ENCODE measurements at places on chromosomes 3 and 15.
A peak's percentile ranks its signal among the peaks of the same experiment; 100 is the strongest.

GRCh38 chr15:77840991-77841775 is 208.5 kb upstream of the LINGO1 start:
- H3K27me3 ChIP-seq, result no peaks in the 10 kb centered on the region
- H3K4me3 ChIP-seq, result no peak overlapping the region
- H3K36me3 ChIP-seq, result no peaks in the 10 kb centered on the region
- no peak overlapping the region for H3K27ac ChIP-seq

DNA sequence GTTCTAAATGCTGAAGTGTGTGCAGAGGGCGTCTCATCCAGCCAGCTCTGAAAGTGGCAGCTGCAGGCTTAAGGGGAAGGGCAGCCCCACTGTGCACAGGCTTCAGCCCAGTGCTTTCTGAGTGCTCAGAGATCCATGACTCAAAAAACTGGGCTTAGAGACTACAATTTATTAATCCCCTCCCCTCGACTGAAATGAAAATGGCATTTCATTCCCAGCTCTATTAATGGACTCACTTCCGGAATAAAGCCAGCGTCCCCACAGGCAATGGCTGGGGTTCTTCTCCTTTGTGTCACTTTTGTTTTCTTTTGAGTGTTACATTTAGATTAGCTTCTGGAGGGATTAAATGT is 55.5 kb upstream of the PLXNA1 start:
- H3K4me1 ChIP-seq, result peaks cover 10% of the 10 kb centered on the region
- H3K36me3 ChIP-seq, result no peaks in the 10 kb centered on the region
- H3K27ac ChIP-seq, result peak overlapping the region; percentile 52
- H3K4me3 ChIP-seq, result no peak overlapping the region
- DNase-seq, result peak; percentile 0
- no peaks in the 10 kb centered on the region for H3K27me3 ChIP-seq

DNA sequence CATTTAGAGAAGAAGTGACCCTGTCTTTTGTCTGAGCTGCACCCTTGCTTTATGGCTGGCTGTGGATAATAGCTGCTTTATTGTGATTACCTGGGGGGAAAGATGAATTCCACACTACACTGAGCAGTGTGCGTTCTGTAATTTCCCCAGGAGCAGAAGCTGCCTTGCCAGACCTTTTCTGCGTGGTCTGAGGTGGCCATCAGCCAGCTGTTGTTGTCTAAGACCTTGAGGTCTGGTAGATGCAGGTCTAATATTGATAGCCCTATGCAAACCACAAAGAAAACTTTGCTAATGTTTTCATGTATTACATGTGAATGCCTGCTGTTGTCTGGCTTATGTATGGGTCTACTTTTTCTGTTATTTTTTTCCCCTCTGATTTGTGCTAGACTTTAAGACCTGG is 144.6 kb downstream of the THSD4 start:
- no peak overlapping the region for H3K27ac ChIP-seq
- no peaks in the 10 kb centered on the region for H3K4me1 ChIP-seq
- H3K27me3 ChIP-seq, result no peaks in the 10 kb centered on the region
- H3K36me3 ChIP-seq, result peaks cover 12% of the 10 kb centered on the region

DNA sequence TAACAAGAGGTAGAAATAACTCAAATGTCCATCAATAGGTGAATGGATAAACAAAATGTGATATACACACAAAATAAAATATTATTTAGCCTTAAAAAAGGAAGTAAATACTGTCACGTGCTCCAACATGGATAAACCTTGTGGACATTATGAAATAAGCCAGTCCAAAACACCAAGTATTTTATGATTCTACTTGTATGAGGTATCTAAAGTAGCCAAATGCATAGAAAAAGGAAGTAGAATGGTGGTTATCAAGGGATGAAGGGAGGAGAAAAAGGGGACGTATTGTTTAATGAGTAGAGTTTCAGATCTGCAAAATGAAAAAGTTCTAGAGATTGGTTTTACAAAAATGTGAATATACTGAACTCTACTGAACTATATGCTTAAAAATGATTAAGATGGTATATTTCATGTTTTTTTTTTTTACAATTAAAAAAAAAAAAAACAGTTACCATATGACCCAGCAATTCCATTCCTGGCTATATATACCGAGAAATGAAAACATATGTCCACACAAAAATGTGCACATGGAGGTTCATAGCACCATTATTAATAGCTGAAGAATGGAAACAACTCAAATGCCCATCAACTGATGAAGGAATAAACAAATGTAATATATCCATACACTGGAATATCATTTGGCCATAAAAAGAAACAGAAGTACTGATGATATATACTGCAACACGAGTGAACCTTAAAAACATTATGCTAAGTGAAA is 29.1 kb upstream of the MAP6D1 start:
- no peaks in the 10 kb centered on the region for H3K27me3 ChIP-seq
- H3K27ac ChIP-seq, result no peak overlapping the region
- no peaks in the 10 kb centered on the region for H3K4me1 ChIP-seq
- H3K4me3 ChIP-seq, result no peak overlapping the region
- DNase-seq, result no peak

- no peaks in the 10 kb centered on the region for H3K36me3 ChIP-seq
- DNase-seq, result no peak
- no peak overlapping the region for H3K4me3 ChIP-seq
- H3K27me3 ChIP-seq, result no peaks in the 10 kb centered on the region
- no peak overlapping the region for H3K27ac ChIP-seq
- H3K4me1 ChIP-seq, result no peaks in the 10 kb centered on the region
Measured at GRCh38 chr3:10602769-10603768, 97.7 kb upstream of the ATP2B2 start.

- peaks cover 92% of the 10 kb centered on the region for H3K4me1 ChIP-seq
- no peak overlapping the region for H3K4me3 ChIP-seq
- no peak for DNase-seq
- H3K27me3 ChIP-seq, result no peaks in the 10 kb centered on the region
Measured at GRCh38 chr15:31340592-31340991, 14.0 kb downstream of the KLF13 start.

GRCh38 chr3:61789861-61790260 is 228.5 kb downstream of the PTPRG start:
- no peak overlapping the region for H3K4me3 ChIP-seq
- peak overlapping the region; percentile 9 for H3K27ac ChIP-seq
- no peaks in the 10 kb centered on the region for H3K36me3 ChIP-seq
- no peak for DNase-seq
- H3K4me1 ChIP-seq, result peaks cover 5% of the 10 kb centered on the region

DNA sequence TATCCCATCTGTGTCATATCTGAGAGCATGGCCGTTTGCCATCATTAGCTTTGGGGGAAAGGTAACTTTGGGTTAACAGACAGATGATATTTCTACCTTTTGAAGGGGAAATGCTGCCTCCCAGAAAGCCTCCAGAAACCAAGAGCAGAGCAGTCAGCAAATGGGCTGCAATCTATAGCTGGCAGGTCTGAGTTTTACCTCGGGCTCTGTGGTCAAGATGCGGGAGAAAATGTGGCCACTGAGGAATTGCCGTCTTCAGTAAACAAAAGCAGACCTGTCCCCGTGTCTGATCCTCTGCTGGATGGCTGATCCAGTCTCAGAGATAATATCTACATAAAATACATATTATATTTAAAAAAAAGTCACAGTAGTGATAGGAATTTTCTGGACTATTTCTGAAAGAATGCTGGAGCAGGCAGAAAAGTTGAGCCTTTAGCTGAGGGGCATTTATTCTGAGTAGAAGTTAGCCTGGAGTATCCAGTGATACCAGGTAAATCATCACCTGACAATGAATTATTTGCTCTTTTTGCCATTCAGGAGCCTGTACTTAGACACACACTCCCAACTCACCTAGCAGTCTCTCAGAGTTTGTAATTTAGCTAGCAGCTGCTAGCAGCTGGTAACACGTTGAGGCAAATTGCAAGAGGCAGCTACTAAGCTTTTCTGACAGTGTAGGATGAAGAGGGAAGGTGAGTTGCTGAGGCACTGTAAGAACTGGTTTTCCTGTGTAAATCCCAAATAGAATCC is 285.3 kb upstream of the RARB start:
- no peak overlapping the region for H3K27ac ChIP-seq
- no peaks in the 10 kb centered on the region for H3K27me3 ChIP-seq
- H3K36me3 ChIP-seq, result no peaks in the 10 kb centered on the region
- no peaks in the 10 kb centered on the region for H3K4me1 ChIP-seq

GRCh38 chr3:111863942-111864694 is 5.1 kb downstream of the PHLDB2 start:
- peak overlapping the region; percentile 99 for H3K27ac ChIP-seq
- no peaks in the 10 kb centered on the region for H3K27me3 ChIP-seq
- H3K4me1 ChIP-seq, result no peaks in the 10 kb centered on the region
- H3K4me3 ChIP-seq, result peak overlapping the region; percentile 81

- peak overlapping the region; percentile 68 for H3K27ac ChIP-seq
- H3K4me1 ChIP-seq, result peaks cover 37% of the 10 kb centered on the region
- H3K4me3 ChIP-seq, result no peak overlapping the region
- H3K27me3 ChIP-seq, result no peaks in the 10 kb centered on the region
- no peak for DNase-seq
- H3K36me3 ChIP-seq, result no peaks in the 10 kb centered on the region
Measured at GRCh38 chr15:85010071-85010385, 28.4 kb downstream of the PDE8A start.

GRCh38 chr3:126529585-126530170 is 5.7 kb downstream of the CHST13 start:
- peaks cover 3% of the 10 kb centered on the region for H3K4me1 ChIP-seq
- DNase-seq, result no peak
- H3K27ac ChIP-seq, result no peak overlapping the region
- no peaks in the 10 kb centered on the region for H3K36me3 ChIP-seq
- H3K4me3 ChIP-seq, result no peak overlapping the region

- H3K36me3 ChIP-seq, result no peaks in the 10 kb centered on the region
- no peaks in the 10 kb centered on the region for H3K4me1 ChIP-seq
- peak; percentile 13 for DNase-seq
- no peak overlapping the region for H3K4me3 ChIP-seq
- peaks cover 96% of the 10 kb centered on the region for H3K27me3 ChIP-seq
Measured at GRCh38 chr3:128496019-128496601, 3.1 kb upstream of the GATA2 start.

- no peaks in the 10 kb centered on the region for H3K27me3 ChIP-seq
- no peak for DNase-seq
- H3K27ac ChIP-seq, result no peak overlapping the region
- no peak overlapping the region for H3K4me3 ChIP-seq
Measured at GRCh38 chr3:39569095-39569494, 101.6 kb downstream of the MOBP start.
